ENCODE measurements at places on chromosomes 3 and 15.

DNA sequence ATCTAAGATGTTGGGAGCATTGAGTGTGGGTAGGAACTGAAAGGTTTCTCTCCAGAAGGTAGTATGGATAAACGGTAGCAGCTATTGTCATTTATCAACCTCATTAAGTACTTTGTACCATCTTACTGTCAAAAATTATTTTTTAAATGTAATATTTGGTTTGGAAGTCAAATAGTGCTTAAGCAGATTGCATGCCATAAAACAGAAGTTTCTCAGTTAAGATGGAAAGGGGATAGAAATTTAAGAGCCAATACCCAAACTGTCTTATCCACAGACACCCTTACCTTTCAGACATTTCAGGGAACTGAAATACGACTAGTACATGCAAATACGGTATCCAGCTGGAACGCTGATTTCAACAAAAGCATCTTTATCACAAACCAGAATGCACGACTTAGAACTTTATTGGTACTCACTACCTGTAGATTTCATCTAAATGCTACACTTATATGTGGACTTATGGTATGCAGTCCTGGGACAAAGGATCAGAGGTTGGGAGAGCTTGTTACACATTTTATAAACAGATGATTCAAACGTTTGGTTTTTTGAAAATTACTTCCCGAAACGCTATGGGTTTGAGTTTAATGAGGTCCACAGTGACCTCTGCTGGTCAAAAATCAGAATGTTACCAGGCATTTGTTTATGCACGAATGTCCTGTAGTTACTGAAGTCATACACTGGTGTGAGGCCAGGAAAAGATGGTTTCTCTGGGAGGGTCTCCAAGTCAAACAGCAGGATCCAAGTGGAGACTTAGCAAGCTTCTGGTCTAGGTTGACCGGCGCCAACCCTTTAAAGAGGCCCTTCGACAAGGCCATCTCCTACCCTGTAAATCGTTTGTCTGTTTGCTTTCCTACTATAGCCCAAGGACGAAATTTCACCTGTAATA, 45.7 kb upstream of the DUT start:
- peak; percentile 2 for DNase-seq

- DNase-seq, result no peak
These were observed 241.3 kb downstream of the UBE2E2 start for GRCh38 chr3:23444386-23444785.

DNA sequence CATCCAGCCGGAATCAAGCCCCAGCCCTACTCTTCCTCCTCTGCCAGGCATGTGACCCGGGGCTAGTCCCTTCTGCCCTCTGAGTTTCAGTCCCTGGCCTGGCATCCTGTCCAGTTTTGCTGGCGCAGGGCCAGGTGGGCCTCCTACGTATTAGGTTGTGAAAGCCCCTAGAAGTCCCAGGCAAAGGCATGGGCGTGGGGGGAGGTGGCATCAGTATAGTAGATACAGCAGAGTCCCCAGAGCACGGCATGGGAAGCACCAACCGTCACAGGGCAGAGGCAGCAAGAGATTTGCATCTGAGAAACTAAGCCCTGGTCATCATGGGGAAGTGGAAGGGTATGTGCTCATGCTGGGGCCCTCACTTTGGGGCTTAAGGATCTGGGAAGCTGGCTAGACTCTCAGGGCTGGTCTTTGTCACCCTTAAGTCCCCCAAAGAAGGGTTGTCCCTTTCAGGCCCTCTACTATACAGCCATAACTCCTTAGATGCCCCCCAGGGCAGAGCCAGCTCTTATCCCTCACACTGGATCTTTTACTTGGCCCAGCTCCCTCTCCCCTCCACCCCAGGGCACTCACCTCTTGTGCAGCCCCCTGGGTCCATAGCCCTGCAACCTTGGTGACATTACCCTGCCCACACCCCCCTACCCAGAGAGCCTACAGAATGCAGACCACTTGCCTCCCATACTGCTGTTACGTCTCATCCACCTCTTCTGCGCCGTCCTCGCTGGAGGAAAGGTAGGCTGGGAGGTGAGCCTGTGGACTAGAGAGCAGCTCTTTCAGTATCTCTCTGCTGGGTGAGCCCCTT, 11.3 kb downstream of the NBEAL2 start:
- DNase-seq, result no peak

GRCh38 chr15:55222588-55222987, 25.8 kb upstream of the RSL24D1 start:
- no peak for DNase-seq

GRCh38 chr3:16504242-16504641, 9.3 kb downstream of the RFTN1 start:
- no peak for DNase-seq

GRCh38 chr15:61169275-61169903, 59.7 kb downstream of the RORA start:
- DNase-seq, result no peak

DNA sequence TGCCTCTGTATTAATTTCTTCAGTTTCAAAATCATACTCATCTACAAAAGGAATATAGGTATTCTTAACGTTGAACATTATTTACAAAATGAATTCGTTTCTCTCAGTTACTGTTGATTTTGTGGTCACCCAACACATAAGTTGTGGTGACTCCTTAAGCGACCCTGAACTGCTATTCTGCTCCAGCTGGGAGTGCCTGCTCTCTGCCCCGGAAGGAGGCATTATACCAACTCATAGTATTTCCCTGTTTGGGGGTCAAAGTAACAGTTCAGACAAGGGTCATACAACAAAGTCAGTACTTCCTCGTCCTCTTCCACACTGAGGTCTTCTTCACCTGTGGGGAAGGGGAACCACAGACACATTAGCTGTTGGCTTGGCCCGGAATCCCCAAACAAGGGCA, 75.7 kb upstream of the FAM3D start:
- DNase-seq, result no peak

DNA sequence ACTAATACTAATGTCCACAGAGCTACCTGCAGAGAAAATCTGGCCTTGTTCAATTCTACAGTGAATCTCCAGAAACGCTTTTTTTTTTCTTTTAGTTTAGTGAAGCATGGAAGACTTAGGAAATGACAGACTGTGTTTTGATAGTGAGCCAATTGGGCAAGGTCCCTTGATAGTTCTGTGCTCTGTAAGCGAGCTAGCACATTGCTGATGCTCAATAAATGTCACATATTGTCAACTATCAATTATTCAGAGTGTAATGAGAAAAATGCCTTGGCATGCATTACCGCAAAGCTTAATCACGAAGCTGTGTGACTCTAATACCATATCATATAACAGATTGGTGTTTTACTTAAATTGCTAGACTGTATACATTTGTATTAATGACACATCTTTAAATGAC, 5.2 kb upstream of the C3orf85 start:
- DNase-seq, result no peak

- DNase-seq, result no peak
These were observed 32.1 kb upstream of the BCL2L10 start for GRCh38 chr15:52144656-52145178.

DNA sequence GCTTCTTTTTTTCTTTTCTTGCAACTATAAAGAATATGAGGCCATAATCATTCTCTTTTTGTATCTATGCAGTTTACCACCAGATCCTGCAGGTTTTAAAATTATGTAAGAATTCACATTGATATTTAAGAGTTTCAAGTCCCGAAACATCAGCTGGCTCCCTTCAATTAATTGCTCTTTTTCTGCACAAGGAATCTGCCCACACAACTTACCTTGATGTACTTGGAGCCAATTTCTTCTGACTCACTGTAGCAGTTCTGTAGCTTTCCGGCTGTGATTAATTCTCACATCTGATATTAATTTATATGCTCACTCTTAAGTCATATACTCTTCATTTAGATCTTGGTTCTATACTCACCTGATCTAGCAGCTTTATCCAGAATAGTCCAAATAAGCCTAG, 781.8 kb downstream of the CADM2 start:
- no peak for DNase-seq

- no peak for DNase-seq
These were observed 13.9 kb downstream of the SEC61A1 start for GRCh38 chr3:128066114-128066513.

GRCh38 chr15:57327985-57328471, 48.3 kb upstream of the CGNL1 start:
- no peak for DNase-seq

- no peak for DNase-seq
These were observed 451.4 kb upstream of the ARPP21 start for GRCh38 chr3:35187908-35188307.

GRCh38 chr15:60895986-60896385, 333.1 kb downstream of the RORA start:
- no peak for DNase-seq

DNA sequence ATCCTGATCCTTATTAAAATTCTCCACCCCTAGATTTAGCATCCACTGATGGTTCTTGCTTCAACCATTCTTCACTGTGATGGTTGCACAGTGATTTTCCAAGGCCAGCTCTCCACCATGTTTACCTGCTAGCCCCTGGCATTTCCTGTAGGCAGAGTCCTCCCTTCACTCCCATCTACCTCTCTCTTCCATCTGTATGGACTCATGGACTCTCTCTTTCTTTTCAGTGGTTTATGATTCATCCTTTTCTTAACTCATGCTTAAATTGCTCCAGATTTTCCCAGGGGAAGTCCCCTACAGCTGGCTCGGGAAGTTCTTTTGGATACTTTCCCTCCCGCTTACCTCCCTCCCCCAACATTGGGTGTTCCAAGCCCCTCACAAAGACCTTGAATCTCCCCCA, 18.7 kb downstream of the TGM4 start:
- no peak for DNase-seq

DNA sequence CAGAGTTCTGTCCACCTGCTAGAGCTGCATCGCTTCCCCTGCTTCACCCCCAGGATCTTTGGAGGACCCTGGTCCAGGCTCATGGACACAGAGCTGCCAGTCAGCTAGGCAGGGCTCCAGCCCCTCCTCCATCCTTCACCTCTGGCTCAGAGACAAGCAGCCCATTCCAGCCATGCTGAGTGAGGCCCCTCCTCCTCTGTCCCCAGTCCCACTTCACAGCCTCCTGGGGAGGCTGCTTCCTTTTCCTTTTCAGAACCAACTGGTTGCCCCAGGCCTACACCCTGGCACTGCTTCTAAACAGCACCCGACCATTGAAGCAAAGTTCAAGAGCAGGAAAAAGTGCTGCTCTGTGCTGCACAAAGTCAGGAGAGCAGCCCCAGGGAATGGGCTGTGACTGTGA, 22.2 kb downstream of the IQSEC1 start:
- DNase-seq, result no peak

- DNase-seq, result no peak
These were observed 6.3 kb upstream of the CDC25A start for GRCh38 chr3:48194446-48195071.

GRCh38 chr3:20316238-20316637, 130.2 kb upstream of the SGO1 start:
- no peak for DNase-seq

GRCh38 chr15:89003865-89004725, 84.2 kb upstream of the ABHD2 start:
- DNase-seq, result no peak

- DNase-seq, result no peak
These were observed 24.1 kb downstream of the GABPB1 start for GRCh38 chr15:50330921-50331320.

GRCh38 chr15:28208583-28208982, 109.5 kb upstream of the OCA2 start:
- DNase-seq, result no peak

- no peak for DNase-seq
These were observed 154.9 kb downstream of the GREM1 start for GRCh38 chr15:32872621-32873283.

DNA sequence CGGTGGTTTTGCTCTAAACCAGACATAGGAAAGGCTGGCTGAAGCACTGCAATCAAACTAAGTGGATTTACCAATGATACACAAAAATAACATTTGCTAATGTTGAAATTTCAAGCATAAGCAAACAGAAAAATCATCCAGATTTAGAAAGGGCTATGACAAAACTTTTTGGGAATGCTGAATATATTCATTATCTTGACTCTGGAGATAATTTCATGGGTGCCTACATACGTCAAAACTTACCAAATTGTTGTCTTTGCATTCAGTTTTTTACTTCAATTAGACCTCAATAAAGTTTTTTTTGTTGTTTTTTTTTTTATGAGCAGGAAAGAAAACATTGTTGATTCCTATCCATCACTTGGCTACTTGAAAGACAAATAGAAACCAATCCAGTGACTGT, 140.8 kb downstream of the NR2E3 start:
- no peak for DNase-seq

DNA sequence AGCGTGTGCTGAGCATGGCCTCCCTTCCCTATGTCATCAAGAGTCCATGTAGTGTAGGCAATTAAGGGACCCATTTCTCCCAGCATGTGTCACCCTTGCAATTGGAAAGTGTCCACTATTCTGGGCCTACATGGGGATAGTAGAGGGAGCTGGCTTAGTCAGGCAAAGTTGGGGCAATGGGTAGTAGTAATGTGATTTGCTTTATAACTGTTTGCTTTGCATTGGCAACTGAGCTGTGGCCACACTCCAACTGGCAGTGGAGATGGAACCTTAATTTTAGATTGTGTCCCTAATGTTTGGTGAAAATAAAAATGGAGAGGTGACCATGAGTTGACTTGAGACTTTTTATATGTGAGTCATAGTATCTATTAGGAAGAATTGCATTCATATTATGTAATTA, 97.7 kb upstream of the SAMMSON start:
- no peak for DNase-seq
